ENCODE measurements at places on chromosomes 3 and 15.
A peak's percentile ranks its signal among the peaks of the same experiment; 100 is the strongest.

- DNase-seq: peak; percentile 47
These were observed 175.8 kb downstream of the FOXB1 start for GRCh38 chr15:60179786-60180391.

DNA sequence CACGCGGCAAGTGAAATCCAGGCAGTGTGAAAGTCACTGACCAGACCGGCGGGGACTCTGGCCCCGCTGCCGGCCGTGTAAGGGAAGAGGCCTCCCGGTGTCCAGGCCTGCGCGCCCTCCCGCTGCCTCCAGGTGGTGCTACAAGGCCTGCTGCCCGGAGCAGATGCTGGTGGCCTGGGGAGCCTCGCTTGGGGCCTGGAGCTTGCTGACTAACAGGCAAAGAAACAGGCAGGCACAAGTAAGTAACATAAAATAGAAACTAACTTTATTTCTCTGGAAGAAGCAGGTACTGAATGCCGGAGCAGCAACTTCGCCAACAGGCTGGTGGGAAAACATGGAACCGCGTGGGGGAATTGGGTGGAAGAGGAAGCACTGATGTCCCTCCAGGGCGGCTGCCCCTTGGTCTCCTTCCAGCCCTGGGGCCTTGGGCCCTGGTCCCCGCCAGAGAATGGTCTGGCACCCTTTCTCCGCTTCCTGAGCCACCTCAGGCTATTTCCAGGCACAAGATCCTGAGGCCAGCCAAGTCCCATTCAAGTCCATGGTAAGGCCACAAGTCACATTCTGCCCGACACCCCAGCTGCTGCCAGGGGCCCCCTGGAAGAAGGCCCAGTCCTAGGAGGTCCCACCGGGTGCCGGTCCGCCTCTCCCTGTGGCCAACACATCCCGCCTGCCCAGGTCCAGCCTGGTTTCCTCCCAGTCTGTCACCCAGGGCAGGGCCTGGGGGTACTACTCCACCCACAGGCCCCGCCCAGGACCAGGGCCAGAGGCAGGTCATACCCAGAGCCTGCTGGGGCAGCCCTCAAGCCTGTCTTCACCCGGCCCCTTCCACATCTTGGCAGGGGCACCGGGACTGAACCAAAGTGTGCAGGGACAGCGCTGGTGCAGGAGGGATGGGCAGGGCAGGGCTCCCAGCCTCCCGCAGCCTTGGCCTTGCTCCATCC, 45.0 kb downstream of the TNK2 start:
- DNase-seq: peak; percentile 70

DNA sequence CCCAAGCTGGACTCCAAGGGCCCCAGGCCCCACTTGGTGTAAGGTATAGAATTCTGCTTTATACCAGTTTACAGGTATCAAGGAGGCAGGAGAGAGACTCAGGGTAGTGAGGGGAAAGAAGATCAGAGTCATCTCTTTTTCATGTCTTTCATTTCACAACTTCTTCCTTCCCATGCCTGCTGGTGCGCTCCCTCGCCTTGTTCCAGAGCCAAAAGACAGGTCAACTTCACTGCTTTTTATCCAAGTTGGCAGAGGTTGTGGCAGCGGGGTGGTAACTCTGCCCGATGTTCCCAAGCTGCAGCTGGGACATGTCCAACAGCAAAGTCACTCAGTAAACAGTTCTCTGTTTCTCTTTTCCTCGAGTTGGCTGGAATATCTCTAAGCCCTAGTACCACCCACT, 86.3 kb upstream of the TCF12 start:
- DNase-seq: no peak

DNA sequence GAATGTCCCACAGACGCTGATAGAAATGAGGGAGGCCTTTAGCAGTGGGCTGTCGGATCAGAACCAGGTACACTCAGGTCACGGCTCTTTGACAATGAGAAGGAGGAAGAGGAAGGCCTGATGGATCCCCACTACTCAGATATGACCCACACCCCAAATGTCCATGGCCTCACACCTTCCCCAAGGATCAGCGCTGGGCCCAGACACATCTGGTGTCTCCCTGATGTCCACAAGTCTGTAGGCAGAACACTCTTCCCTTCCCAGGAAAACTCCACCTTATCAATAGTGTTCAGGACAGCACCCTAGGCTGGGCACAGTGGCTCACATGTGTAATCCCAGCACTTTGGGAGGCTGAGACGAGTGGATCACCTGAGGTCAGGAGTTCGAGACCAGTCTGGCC, 33.3 kb upstream of the SFMBT1 start:
- no peak for DNase-seq

GRCh38 chr3:110902453-110903085, 169.0 kb upstream of the NECTIN3 start:
- DNase-seq: no peak

- DNase-seq: no peak
These were observed 78.7 kb upstream of the PROK2 start for GRCh38 chr3:71863563-71864190.

DNA sequence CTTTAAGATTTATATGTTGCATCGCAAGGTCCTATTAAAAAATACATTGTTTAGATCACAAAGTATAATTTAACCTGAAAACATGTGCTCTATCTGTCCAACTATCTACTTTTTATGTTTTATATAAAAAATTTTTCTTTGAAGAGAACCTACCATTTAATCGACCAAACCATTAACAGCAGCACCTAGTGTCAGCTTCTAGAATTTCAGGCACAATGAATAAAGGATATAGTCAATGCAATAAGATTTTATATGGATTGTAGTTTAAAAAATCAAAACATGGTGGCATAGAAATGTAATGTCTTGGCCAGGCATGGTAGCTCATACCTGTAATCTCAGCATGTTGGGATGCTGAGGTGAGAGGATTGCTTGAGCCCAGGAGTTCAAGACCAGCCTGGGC, 313.7 kb downstream of the GAP43 start:
- DNase-seq: no peak

Measured in fibroblast of skin of right quadriceps (primary cell).